ENCODE measurements at places on chromosomes 5 and 9.

GRCh38 chr9:137453643-137454081 is 5.5 kb downstream of the NSMF start:
- DNase-seq = peak; percentile 69

DNA sequence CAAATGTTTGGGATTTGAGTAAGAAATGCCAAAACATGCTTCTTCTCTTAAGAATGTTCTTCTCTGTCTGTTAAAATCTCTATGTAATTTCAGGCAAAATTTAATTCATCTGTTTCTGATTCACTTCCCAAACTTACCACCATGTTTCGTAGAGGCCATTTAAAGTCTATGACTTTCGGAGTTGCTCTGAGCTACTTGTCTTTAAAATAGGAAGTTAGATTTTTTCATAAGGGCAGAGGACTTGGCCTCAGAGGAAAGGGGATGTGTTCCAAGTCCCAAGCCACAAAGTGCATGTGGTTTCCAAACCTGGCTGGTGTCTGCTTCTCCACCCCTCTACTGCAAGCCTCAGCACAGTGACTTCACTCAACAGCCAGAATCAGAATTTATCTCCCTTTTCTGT is 111.3 kb upstream of the ADRA1B start:
- DNase-seq = peak; percentile 33

DNA sequence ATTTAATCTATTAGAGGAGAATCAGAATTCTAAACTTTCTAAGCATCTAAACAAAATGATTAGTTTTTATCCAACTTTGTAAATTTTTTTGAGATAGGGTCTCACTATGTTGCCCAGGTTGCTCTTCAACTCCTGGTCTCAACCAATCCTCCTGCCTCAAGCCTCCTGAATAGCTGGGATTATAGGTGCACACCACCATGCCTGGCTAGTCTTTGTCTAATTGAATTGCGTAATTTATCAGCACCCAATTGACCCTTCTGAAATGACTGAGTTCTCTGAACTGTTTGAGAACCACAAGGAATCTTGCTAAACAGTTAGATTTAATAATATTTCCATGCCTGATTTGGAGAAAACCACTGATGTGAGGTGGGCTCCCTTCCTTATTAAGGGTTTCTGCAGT is 75.7 kb downstream of the PJA2 start:
- DNase-seq = no peak

GRCh38 chr5:113278976-113279375 is 155.8 kb downstream of the TSSK1B start:
- DNase-seq = no peak

DNA sequence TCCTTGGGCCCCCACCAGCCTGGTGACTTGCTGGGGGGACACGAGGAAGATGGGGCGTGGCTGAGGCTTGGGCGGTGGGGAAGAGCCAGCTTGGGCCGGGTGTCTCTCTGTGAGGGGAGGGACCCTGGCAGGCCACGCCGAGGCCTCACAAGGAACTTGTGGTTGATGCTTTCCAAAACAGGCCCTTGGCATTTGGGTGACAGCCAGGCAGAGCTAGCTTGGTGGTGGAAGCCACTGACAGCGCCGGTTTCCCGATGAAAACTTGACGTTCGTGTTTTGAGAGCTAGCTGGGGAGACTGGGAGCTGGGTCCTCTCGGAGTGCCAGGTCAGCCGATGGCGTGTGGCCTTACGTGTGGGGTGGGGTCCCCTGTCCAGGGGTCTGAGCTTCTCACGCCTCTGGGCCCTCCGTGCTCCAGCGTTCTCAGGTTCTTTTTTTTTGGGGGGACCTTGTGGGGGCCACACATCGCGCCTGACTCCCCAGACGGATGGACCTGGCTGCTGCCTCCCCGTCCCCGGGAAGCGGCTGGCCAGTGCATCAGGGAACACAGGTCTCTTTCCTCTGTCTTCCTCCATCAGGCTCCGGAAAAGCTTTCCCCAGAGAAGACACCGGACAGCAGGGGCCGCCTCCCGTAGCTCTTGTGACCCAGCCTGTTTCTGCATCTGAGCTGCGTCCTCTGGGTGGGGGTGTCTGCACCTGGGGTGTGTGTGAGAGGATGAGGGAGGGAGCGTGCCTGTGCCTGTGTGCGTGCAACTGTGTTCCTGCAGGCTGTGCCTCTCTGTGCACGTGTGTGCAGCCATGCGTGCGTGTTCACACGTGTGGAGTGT is 129.3 kb upstream of the LPCAT1 start:
- no peak for DNase-seq

GRCh38 chr5:40879163-40879942 is 29.9 kb upstream of the C7 start:
- peak; percentile 28 for DNase-seq

- peak; percentile 54 for DNase-seq
Measured at GRCh38 chr5:9207817-9208418, 338.0 kb downstream of the SEMA5A start.

DNA sequence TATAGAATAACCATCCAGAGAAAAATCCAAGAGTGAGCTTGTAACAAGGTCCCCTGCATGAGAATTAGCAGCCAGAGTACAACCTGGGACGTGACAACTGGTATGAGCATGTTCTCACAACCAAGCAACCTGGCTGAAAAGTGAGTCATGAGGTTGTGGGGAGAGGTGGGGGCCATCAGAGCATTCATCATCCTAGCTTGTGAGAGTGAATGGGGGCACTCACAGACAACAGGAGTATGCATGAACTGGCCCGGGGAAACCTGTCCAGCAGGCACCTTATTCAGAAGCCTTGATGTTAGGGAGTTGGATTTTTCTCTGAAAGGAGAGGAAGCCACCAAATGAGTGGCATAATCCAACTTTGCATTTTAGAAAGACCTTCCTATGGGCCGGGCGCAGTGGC is 113.0 kb downstream of the FRMD3 start:
- no peak for DNase-seq

- DNase-seq = no peak
Measured at GRCh38 chr9:129816501-129817435, 7.2 kb downstream of the TOR1A start.

DNA sequence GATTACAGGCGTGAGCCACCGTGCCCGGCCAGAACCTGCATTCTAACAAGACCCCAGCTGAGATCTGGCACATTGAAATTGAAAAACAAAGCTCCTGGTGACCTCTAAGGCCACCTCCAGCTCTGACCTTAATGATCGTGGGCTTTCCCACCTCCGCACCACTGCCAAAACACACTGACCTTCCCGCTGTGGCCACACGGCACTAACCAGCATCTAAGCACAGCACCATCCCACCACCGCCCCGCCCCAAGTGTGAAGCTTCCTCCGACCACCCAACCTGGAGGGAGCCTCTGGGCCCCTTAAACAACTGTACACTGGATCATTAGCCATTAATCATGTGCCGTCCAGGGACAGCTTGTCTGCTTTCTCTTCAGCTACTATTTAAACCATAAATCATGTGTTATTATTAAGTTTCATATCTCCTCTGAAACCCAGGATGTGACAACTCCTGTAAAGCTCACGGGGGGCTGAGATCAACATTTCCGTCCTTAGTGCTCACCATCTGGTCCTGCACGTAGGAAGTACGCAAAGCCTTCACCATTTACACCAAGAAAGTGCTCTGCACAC is 80.6 kb downstream of the COL23A1 start:
- DNase-seq = no peak

DNA sequence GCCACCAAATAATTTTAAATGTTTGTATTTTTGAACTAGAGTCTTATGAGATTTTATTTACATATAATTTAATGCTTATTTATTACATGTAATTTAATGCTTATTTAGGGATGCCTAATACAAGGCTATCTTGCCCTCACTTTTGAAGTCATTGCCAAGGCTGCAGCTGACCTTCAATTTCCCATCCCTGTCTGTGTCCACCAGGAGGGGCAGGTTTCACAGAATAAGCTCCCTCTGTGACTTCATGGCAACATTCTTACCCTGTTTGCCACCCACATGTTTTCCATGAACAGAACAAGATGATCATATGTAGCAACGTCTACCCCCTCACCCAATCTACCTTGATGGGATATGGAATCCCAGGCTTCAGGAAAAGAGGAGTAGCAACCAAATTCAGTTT is 27.0 kb downstream of the C5 start:
- peak; percentile 9 for DNase-seq

DNA sequence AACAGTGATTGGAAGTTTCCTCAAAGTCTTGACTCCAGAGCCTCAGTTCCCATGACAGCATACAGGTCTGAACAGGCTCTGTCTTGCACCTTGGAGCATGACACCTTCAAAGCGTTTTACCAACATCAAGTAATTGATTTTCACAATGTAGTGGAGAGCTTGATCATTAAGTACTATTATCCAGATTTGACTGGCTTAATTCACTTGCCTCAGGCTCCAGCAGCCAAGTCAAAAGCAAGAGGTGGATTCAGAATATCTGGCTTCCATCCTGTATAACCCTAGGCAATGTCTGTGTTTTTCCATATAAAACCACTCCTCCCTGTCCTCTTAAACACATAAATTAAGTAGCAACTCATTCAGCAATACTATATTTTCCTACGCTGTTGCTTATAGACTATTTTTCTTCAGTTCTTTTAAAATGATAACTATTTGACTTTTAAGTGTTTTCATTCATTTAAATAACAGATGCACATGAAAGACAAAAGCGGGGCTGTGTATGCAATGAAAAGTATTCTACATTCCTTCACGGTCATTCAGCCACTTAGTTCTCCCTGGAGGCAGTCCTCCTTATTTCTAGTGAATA is 150.8 kb upstream of the RANBP3L start:
- no peak for DNase-seq

- DNase-seq = no peak
Measured at GRCh38 chr5:54775645-54776044, 209.7 kb downstream of the ESM1 start.

GRCh38 chr5:95671826-95672225 is 11.0 kb downstream of the SPATA9 start:
- DNase-seq = no peak

DNA sequence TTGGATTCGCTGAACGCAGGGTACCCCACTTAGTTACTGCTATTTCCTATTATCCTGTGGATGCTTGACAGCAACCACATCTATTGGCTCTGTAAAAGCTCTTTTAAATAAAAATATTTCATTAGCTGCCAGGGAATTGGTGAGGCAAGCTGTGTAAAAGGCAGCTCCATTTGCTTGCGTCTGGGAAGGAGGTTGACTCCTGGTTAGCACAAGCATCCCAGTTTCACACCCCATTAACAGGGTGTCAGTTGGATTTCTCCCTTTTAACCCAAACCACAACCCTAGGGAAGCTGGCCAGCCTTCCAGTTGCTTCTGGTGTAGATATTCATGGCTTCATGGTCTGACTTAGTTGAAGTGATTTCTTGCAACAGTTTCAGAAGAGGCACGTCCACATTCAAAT is 151.0 kb downstream of the GPBP1 start:
- no peak for DNase-seq

GRCh38 chr9:114120192-114121014 is 21.3 kb upstream of the KIF12 start:
- no peak for DNase-seq

GRCh38 chr9:133812077-133812868 is 74.1 kb upstream of the SARDH start:
- DNase-seq = no peak

DNA sequence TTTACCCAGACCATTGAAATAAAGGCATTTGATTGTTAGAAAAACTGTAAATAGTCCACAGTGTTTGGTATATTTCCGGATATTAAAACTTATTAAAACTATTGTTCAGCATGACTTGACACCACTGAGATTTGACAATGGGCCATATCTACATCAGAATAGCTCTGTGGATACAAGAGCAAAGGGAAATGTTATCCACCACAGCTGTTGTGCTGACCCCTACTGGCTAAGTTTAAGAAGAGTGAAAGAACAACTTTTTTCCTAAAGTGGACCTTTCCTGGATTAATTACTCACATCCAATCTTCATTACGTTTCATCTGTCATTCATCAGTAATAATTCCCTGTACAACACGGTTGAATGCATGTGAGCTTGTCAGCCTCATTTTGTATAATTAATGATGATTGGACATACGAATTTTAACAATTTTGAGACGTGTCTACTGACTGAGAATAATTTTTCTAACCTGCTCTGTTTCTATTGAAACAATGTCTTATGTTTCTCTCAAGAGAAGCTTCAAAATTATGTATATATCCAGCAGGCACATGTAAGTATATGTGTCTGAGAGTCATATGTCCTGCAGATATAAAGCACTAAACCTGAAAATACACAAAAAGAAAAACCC is 1952.6 kb downstream of the MAT2B start:
- peak; percentile 34 for DNase-seq

All from fibroblast of skin of back (primary cell).